ENCODE measurements at places on chromosomes 4 and X.
A peak's percentile ranks its signal among the peaks of the same experiment; 100 is the strongest.

DNA sequence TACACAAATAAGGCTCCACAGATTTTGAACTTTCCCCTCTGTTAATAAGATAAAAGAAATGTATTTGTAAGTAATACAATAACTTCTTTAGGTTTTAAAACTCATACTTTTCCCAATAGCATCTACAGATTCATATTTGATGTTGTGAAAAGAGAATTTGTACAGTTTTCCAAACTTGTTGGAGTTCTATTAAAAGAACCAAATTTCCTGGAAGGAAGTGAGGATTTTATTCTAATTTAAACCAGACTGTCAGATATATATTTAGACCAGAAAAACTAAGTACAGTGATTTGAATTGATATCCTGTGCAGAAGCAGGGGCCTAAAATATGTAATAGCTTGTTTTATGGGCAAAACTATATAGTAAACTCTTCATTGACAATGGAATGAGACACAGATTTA is 53.7 kb downstream of the NAA11 start:
- no peak for DNase-seq

GRCh38 chr4:16450724-16451123 is 224.5 kb upstream of the TAPT1 start:
- no peak for DNase-seq

GRCh38 chr4:52932591-52933470 is 70.7 kb downstream of the RASL11B start:
- DNase-seq: no peak

DNA sequence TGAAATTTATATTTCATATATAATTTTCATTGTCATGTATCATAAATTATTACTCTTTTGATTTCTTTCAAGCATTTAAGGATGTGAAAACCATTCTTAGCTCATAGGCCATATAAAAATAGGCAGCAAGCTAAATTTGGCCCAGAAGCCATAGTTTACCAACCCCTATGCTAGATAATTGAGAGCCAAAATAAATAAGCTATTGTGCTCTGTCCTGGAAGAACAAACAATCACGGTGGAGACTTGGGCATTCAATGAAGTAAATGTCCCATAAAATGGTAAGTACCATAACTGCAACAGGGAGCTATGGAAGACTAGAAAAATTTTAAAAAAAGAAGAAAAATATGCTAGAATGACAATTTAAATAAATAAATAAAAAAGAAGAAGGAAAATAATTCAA is 60.9 kb upstream of the PACRGL start:
- no peak for DNase-seq

DNA sequence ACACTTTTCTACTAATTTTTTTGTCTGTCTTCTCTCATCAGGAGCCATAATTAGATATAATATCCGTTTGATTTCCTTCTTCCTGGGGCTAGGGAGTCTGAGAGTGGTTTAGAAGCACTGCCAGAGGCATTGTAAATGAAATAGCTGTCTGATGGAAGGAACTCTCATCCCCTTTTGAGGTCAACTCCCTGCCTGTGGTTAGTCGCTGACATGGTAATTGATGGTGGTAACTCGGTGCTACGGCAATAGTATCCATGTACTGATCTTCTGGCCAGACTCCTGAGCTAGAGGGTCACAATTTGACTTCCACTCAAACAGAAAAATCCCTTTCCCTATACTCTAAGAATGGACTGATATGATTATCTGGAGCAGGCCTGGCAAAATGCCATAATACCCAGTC is 108.1 kb upstream of the TRPC5 start:
- no peak for DNase-seq

DNA sequence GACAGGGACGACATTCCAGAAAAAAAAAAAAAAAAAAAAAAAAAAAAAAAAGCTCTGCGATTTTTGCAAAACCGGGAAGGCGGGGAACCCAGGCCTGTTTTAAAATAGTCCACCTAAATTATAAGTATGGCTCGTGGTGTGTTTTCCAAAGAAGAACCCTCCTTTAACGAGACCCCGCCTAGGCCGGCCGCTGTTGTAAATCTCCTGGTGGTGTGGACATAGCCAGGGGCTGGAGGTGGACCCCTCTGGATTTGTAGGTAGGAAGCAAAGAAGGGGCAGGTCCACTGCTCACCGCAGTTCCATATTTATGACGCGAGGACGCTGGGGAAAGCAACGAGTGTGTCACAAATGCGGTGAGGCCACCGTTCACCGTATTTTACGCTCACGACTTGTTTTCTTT is 94.0 kb upstream of the SHOX start:
- DNase-seq: no peak

DNA sequence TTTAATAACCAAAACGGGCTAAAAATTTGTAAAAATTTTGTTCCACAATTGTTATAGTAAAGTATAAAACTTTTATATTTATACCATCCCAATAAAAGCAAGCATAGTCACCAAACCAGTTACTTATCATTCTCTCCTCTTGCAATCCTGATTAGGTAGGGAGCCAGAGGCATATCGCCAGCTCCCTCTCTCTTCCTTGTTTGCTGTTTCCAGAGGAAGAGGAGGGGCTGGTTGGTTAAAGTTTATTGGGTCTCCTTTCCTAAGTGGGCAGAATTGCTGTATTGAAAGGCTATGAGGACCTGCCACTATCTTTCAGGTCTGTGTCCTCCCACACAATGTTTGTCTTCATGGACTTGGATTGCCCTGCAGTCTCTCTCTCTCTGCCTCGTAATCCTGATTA is 29.6 kb upstream of the BBS12 start:
- no peak for DNase-seq

DNA sequence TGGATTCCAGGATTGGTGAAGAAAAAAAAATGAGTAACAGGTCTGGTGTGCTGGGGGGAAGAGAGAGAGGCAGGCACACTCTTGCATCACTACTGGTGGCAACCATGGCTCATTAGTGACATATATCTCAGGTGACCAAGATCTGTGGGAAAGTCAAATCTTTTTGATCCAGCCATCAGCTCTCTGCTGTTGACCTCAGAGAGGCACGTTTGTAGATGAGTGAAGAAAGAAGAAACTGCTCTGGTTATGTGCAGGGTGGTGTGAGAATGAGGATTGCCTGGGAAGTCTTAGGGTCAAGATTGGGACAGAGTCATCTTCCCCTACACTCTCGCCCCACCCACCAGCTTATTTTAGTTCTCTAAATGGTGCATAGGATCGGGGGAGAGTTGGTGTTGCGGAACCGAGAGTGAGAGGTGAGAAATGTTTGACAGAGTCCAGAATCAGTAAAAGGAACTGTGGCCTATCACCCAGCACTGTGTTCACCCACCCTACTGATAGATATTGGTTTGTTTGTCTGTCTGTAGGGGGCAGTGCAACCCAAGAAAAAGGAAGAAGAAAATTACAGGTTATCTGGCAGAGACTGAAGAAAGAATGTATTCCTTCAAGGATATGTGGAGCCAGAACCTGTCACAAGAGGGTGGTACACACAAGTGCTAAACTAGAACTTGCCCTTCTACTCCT is 21.9 kb downstream of the ARMCX6 start:
- peak; percentile 64 for DNase-seq

DNA sequence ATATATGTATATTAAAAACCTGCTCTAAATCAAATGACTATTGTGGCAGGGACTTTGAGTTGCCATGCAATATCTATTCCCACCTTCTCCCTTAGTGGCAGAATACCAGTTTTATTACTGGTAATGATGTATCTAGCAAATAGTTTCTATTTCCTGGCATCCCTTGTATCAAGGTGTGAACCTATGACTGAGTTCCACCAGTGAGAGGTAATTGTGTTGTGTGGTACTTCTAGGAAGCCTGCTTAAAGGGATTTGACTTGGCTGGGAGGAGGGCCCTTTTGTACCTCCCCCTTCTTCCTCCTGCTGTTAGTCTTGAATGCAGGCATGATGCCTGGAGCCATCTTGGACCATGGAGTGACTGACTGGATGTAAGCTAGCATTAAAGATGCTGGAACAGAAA is 65.4 kb upstream of the DYNLT3 start:
- DNase-seq: no peak

DNA sequence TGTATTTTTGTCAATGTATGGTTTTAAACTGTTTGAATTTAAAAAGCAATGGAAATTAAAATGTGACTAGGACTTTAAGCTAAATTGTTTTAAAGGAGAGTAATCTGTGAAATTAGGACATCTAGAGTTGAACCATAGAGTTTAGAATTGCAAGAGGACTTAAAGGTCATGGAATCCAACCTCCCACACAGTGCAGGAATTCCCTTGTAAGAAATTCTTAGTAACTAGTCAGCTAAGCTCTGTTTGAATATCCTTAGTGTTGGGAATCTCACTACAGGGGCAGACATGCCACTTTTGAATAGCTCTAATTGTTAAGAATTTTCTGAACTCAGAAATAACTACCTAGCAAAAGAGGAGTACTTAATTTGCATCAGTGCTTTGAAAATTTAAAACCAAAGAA is 292.9 kb downstream of the IL1RAPL1 start:
- peak; percentile 14 for DNase-seq

DNA sequence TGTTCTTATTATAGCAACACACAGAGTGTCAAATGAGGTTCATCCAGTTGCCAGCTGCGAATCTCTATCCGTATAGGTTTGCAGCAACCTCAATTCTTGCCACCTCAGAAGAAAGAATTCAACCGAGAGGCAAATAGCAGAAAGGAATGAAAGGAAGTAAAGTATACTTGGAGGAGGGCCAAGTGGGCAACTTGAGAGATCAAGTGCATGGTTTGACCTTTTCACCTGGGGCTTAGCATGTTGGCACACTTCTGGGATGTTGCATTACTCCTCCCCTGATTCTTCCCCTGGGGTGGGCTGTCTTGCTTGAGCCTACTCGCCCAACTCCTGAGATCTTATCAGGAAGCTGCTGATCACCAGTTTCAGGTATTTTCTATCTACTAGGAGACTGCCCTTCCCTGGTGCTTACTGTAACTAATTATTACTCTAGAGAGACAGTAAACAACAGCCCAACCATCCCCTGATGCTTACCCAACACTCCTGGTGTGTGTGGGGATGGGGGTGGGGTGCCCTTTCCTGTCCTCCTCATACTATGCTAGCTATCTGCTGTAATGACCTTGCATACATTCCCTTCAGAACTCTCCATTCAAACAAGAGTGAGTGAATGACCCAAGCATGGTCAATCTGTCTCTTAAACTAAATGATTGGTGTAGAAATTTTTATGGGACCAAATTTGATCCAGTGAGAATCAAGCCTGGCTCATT is 7.3 kb upstream of the TMEM33 start:
- DNase-seq: no peak

DNA sequence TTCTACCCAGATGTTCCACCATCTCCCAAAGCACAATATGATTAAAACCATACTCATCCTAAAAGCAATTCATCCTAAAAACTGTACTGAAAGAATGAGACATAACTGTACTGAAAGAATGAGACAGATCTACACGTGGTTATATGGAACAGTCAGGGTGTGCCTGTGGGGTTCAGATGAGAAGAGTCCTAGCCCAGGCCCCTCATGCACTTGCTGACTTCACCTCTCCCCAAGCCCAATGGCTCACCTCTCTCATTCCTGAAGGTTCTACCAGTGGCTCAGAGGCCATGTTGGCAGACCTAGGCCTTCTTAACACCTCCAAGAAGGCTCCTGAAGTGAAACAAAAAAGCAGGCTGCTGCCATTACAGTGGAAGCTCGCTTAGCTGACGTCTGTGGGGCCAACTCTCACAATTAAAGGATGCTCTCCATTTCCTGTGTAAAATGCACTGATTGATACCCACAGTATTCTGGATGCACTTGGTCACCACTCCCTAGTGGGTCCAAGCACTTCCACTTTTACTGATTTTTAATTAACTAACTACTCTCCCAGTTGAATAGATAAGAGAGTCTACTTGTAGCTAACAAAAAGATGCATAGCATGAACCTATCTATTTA is 3.8 kb downstream of the PLAC1 start:
- no peak for DNase-seq

DNA sequence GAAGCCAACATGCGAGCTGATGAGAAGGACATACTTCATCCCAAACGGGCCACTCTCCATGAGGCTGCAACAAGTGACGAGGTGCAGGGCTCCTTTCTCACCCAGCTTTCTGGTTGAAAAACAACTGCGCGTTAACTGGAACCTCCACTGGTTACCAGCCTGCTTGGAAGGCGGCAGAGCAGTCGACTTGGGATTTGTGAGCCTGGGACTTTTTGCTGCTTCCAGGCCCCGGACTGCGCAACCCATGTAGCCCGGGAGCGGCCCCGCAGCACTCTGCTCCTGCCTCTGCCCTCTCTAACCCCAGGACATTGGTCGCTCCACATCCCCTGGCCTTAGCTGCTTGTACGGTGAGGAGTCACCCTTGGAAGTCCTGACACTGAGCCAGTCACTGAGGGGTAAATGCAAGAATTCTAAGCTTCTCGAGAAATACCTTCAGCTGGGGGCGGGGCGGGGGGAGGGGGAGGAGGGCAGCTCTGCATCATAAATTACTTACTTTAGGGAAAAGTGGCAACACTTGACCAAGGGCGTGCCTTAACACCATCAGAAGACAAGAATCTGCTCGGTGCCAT is 72.7 kb downstream of the MTMR1 start:
- no peak for DNase-seq

DNA sequence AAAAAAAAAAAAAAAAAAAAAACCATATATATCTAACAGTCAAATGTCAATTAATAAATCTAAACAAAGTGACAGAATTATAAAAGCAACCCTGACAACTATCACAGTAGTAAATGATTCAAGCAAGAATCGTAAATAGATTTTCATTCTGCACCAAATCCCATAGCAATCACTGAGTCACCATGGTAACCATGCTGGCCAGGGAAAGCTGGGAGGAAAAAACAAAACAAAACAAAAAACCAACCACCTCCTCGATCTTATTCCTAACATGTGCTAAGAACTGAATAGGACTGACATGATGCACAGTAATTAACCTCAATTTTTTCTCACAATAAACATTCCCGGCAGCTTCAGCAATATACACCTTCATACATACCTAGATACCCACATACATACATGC is 30.6 kb upstream of the RAB40A start:
- no peak for DNase-seq

GRCh38 chrX:153499876-153500275 is 5.1 kb downstream of the BGN start:
- DNase-seq: no peak

DNA sequence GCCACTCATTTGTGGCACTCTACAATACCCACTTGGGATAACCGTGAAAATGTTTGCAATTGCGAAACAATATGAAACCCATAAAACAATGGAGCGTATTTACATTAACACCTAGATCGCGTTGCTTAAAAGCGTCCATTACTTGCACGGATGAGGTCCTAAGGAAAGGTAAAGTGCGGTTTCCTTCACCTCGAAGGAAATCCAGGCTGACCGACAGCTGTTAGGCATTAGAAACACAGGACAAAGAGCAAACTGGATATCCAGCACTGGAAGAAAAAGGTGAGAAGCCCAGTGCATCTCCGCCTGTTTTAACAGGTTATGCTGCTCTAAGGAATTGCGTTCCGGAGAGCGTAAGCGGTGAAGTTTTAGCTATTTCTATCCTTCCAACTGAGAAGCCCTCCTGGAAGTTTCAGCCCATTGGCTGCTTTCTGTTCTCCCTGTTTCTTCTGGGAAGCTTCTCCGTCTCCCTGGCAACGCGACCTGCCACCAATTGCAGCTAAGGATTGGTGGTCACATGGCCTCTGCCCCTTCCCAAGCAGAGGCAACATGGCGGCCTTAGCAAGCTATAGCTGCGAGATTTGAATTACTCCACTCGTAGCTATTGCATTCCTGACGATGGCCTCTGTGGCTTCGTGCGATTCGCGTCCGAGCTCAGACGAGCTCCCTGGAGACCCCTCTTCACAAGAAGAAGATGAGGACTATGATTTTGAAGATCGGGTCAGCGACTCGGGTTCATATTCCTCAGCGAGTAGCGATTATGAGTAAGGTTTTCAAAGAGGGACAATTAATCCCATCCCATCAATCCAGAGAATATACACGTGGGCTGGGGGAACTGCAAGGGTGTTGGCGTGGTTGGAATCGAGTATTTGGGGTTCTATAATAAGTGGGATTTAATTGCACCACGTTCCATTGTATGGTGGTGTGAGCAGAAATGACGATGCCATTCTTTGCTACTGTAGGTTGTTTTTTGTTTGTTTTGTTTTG is at the start of gene INTU:
Gene INTU (plus strand): TSS at position 538 of the 984 bp plus-strand sequence. CDS start 78 bp downstream, at position 616.
- peak; percentile 100 for DNase-seq
